T-helper 2 cell treated with Interferon-gamma antibody and Interleukin-4, amounts not matched to agents 100 ng/mL and 5 ng/mL, for 36 hours (primary cell): ENCODE measurements at places on chromosomes 3 and 15. TPM values are rescaled to one million over a fixed set of nuclear protein-coding genes. Genes with fewer than 3 reads are reported as not detected.

Gene TBL1XR1
- 168 and 169 TPM in 2 replicates for total RNA-seq

Gene PATL2
- total RNA-seq: 20.8 and 22.5 TPM in 2 replicates

Gene MTHFS
- total RNA-seq: 32.7 and 34.4 TPM in 2 replicates

Gene LNP1
- total RNA-seq: 1.4 and 1.8 TPM in 2 replicates

Gene CCR1
- total RNA-seq: 3.7 TPM in 2 replicates

Gene LRRC34
- total RNA-seq: 4.5 and 5.1 TPM in 2 replicates

Gene ZNF592
- 43.5 and 44.0 TPM in 2 replicates for total RNA-seq

Gene ITIH4
- 9.6 and 9.7 TPM in 2 replicates for total RNA-seq

Gene ALAS1
- 74.4 and 77.3 TPM in 2 replicates for total RNA-seq

Gene MRPL47
- total RNA-seq: 38.9 and 47.4 TPM in 2 replicates

Gene LTK
- total RNA-seq: 1.4 and 1.7 TPM in 2 replicates

Gene GNAI2
- 420 and 429 TPM in 2 replicates for total RNA-seq

Gene TRIM42
- total RNA-seq: not detected in 2 replicates

Gene LIPC
- total RNA-seq: 3.0 and 3.6 TPM in 2 replicates

Gene CDC25A
- 30.7 and 30.8 TPM in 2 replicates for total RNA-seq

Gene PRSS50
- not detected in 2 replicates for total RNA-seq

Gene ESYT3
- 0.61 and 1.2 TPM in 2 replicates for total RNA-seq

Gene AGTR1
- not detected in 2 replicates for total RNA-seq

Gene RYR3
- total RNA-seq: not detected in 2 replicates

Gene EDC3
- 43.4 and 47.9 TPM in 2 replicates for total RNA-seq

Gene TJP1
- total RNA-seq: not detected in 2 replicates

Gene IQCF5
- not detected in 2 replicates for total RNA-seq

Gene CFAP20DC
- total RNA-seq: 1.3 and 1.7 TPM in 2 replicates

Gene SPATA12
- total RNA-seq: not detected in 2 replicates

Gene TRPM7
- total RNA-seq: 42.8 and 43.1 TPM in 2 replicates

Gene CHRM5
- total RNA-seq: not detected in 2 replicates

Gene IQCH
- total RNA-seq: 0.93 and 1.1 TPM in 2 replicates

Gene SNUPN
- total RNA-seq: 39.6 and 43.0 TPM in 2 replicates

Gene CSNK1G1
- 29.6 and 30.0 TPM in 2 replicates for total RNA-seq
